ENCODE measurements at places on chromosomes 7 and 10.
A peak's percentile ranks its signal among the peaks of the same experiment; 100 is the strongest.

DNA sequence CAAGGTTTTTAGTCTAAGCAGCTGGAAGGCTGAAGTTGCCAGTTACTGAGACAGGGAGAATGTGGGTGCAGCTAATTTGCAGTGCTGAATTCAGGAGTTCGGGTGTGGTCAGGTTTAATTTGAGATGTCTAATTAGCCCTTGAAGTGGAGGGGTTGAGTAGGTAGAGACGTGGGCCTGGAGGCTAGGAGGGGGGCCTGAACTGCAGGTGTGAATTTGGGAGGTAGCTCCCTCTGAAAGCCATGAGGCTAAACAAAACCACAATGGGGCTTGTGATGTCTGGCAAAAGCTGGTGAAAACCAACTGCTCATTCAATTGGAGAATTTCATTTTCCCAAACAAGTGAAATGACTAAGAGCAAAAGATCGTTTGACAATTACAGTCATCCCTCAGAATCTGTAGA, 246.0 kb upstream of the NFE2L3 start:
- no peak for DNase-seq

DNA sequence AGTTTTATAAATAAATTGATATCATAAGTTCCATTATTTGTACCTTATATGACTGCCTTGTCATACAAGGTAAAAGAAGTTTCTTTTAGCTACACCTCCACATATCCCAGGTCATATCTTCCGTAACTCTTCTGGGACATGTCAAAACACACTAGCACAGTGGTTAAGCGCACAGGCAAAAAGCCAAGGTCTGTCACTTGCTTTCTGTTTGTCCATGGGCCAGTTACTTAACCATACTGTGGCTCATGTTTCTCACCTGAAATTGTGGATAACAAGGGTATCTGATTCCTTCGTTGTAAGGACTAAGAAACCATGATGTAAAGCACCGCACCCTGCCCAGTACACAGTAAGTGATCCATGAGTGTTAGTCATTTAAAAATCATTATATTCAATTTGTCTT, 56.2 kb downstream of the SEMA3D start:
- DNase-seq: no peak

DNA sequence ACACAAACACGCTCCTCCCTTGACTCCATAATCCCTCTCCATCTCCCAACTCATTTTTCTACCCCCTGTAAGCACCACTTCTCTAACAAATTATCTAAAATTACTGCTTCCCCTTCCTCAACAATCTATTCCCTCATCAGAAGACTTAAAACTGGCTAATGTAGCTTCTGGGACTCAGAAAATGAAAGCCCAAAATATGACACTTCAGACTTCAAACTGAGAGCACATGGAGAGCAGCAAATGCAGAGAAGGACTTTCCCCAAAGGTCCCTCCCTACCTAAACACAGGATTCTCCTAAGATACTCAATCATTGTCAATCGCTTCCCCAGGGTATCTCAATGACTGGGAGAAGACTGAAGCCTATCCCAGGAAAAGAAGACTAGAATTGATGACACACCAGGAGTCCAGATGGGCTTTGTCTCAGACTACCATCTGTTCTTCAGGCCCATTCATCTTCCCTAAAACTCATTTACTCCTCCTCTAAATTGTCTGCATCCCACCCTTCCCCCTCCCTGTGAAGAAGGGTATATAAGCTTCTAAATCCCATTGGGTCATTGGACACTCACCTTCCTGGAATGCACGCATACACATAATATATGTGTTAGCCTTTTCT, 39.2 kb downstream of the ST8SIA6 start:
- DNase-seq: no peak

DNA sequence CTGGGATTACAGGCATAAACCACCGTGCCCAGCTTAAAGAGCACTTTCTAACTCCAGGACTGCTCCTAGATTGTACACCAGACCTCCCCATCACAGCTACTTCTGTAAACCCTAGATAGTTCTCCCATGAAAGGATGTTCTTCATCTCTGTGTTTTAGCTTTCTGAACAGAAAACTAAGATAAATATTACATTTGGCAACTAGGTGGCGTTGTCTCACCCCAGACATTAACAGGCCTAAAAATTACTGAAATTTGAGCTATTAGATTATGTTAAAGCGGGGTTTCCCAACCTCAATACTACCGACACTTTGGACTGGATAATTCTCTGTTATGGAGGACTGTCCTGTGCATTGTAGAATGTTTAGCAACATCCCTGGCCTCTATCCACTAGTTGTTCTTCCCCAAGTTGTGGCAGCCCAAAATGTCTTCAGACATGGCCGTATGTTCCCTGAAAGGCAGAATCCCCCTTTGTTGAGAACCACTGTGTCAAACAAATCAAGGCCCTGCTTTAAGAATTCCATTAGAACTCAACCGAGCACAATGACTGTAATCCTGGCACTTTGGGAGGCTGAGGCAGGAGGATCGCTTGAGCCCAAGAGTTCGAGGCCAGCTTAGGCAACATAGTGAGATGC, 19.1 kb downstream of the ATOH7 start:
- DNase-seq: no peak

DNA sequence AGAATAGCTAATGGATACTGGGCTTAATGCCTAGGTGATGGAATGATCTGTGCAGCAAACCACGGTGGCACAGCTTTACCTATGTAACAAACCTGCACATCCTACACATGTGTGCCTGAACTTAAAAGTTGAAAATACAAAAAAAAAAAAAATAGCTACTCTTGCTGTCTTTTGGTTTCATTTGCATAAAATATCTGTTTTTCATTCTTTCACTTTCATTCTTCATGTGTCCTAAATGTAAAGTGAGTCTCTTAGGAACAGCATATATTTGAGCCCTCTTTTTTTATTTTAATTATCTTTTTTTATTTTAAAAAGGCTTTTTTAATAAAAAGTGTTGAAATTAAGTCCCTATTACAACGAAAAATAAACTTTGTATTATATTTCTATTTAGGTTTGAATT, 836.1 kb upstream of the KCND2 start:
- no peak for DNase-seq

DNA sequence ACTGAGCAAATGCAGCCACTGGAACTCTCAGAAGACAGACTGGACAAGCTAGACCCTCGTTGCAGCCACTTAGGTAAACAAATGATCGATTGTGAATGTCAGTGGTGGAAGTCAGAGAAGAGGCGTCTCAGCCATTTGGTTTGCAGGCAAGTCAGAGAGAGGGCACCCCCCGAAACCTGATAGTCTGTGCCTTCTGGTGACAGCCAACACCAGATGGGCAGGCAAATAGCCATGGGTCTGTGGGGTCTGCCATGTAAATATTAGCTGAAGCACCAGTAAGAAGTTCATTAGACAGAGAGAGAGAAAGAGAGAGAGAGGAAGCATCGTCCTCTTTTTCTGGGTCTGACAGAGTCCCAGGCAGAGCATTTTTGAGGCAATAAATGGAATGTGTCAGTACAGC, 5.4 kb downstream of the PPP1R17 start:
- DNase-seq: no peak

GRCh38 chr7:82672078-82672477, 228.5 kb upstream of the CACNA2D1 start:
- DNase-seq: no peak

- DNase-seq: no peak
Observed at GRCh38 chr10:32959006-32959920, 1.2 kb upstream of the ITGB1 start.

DNA sequence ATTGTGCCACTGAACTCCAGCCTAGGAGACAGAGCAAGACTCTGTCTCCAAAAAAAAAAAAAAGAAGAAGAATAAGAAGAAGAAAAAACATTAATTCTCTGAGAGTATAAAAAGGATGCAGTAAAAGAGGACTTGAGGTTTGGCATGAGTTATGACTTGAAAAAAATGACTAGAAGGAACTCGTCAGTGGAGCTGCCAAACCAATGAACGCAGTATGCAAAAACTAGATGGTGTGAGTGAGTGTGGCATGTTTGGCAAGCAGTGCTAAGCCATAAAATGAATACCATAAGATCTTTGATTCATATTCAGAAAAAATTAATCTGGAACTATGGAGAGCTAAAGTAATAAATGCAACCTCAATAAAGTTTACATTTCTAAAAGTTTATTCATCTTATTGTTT, 68.6 kb upstream of the MEOX2 start:
- DNase-seq: no peak

- DNase-seq: no peak
Observed at GRCh38 chr10:127813290-127813689, 76.3 kb downstream of the FOXI2 start.

DNA sequence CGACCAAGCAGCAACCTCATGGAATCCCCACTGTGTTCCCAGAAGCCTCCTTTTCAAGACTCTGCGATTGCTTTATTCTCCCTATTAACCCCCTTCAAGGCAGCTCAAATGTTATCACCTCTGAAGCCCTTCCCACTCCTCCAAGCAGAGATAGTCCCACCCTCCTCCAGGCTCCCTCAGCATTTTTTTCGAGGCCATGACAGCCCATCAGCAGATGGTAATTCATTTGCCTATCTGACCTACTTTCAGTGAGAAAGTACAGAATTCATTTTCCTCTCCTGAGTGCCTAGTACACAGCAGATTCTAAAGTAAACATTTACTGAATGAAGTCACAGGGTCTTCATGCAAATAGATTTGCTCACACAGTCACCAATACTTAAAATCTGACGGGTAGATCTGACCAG, 47.8 kb downstream of the HERPUD2 start:
- no peak for DNase-seq

DNA sequence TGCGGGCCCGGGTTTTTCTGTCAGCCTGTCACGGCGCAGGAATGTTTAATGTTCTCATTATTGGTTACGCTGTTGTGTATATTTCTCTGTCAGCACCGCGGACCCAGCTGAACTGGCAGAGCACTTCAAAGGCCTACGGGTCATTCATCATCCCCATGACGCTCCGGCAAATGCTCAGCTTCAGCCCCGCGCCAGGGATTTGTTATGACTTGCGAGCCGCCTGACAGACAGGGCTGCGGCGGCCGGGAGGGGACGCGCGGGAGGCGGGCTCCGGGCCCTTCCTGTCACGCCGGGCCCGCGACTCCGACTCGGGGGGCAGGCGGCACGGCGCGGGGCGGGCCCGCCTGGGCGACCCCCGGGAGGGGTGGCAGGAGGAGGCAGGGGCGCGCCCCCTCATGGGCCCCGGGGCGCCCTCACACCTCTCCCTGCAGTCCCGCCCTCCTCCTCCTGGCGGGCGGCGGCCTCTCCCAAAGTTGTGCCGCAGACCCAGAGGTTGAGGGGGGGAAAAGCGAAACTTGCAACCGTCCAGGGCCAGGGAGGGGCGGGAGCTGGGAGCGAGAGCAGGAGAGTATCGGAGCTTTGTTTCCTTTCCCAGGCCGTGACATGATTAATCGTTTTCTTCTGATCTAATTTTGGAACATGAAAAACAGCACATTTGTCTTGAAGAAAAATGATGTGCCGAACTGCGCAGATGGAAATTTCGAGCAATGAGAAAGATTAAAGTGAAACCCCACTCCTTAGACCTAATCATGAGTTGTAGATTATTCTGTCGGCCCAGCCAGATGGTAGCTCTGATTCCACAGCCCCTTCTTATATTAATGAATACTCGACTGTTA, 59.3 kb upstream of the COMTD1 start:
- DNase-seq: peak; percentile 46

- no peak for DNase-seq
Observed at GRCh38 chr7:26265065-26265464, 26.6 kb upstream of the SNX10 start.

GRCh38 chr10:132018446-132018845, 36.7 kb upstream of the BNIP3 start:
- DNase-seq: no peak

GRCh38 chr7:20284771-20285143, 45.9 kb upstream of the ITGB8 start:
- DNase-seq: no peak
